ENCODE measurements at places on chromosomes 2 and 18.

GRCh38 chr18:32502014-32502413, 31.3 kb upstream of the GAREM1 start:
- no peak for DNase-seq

- DNase-seq: no peak
Observed at GRCh38 chr2:27071990-27072830, 756 bp upstream of the OST4 start.

DNA sequence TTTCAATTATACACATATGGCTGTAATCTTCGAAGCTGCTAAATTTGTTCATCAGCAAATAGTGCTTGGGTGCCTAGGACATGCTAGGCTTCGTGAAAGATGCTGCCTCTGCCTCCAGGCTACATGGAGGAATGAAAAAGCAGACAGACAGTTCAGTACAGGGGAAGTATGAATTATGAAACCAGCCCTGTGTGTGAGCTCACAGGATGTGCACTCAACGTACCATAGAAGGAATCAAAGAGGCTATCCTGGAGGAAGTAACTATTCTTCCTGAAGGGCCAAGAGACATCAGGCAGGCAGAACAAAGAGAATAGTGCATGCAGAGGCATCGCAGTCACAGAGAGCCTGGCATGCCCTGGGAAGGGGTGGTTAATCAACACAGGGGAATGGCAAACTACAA, 61.4 kb downstream of the DYM start:
- DNase-seq: no peak

GRCh38 chr18:23189099-23189498, 53.8 kb downstream of the CABLES1 start:
- DNase-seq: no peak

DNA sequence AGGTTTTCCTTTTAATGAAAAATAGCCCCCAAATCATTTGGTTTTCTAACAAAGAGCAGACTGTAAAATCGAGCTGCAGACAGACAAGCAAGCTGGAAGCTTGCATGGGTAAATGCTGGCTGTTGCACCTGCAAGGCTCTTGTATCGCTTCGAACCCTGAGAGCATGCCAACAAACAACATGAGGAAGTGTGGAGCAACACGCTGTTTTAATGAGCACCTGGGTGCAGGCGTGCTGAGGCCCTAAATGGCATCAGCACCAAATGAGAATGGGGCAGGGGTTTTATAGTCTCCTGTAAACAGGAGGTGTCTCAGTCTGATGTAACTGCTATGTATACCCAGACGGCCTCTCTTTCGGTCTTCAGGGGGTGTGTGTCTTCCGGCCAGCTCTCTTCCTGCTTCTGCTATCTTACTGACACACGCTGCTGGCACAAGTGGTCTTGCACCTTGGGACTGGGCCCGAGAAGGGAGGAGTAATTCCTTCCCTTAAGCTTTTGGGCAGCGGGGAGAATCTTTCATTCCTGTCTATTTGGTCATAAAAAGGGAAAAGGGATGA, 31.9 kb upstream of the CDH2 start:
- DNase-seq: no peak

- DNase-seq: no peak
Observed at GRCh38 chr2:211649331-211649730, 889.3 kb downstream of the ERBB4 start.

DNA sequence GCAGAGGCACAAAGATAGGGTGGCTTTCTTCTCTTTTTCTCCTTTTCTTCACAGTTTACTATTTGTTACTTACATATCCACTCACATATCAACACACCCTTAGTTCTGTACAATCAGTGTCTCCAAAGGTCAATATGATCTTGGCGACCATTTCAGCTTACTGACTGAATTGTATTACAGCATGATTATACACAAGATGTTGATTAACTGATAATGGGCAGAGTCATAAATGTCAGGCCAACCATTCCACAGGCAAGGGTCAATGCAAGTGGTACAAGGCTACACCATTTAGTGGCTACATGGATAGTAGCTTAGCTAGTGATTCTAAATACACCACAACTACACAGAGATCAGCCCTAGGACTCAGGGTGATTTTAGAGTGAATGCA, 20.4 kb upstream of the SP3 start:
- no peak for DNase-seq

DNA sequence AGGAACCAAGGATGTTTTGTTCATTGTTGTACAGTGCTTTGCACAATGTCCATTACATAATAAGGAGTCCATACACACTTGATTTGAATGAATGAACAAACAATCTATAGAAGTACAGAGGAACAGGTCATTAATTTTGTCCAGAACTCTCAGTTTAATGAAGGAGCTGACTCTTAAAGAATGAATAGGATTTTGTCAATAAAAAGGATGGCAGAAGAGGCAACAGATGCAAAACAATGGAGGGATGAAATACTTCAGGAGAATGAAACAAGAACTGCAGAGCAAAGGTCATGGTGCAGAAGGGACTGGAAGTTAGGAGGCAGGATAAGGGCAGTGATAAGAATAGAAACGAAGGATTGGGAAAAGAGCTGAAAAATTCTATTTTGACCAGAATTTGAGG, 28.7 kb upstream of the COL5A2 start:
- no peak for DNase-seq

DNA sequence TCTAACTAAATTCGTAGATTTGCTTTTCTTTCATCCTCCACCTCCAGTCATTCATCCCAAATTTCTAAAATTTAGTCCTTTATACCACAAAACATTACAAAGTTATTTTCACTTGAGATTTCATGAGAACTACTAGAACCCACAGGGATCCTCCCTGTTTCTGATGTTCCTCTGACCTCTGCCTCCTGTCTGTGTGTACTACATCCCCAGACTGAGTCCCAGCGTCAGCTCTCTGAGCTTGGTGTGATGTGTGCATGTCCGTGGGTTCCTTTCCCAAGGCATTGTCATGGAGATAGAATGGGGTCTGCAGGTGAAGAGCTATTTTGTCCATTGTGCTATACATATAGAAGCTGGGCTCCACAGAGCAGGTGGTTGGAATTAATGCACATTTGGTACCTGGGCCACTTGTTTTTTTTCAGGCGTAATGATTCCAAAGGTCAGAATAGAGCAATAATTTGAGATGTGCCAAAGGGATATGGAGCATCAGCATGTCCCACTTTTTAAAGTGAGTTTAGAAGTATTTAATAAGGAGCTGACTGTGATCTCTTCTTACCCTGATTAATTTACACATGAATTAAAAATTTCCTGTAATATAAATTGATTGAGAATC, 151.2 kb upstream of the BOD1L2 start:
- no peak for DNase-seq

All from stimulated activated CD8-positive, alpha-beta memory T cell treated with anti-CD3 and anti-CD28 coated beads, Interleukin-4, amount 100 ng/mL, for 1 hour (primary cell).